ENCODE measurements at places on chromosomes 1 and 21.
A peak's percentile ranks its signal among the peaks of the same experiment; 100 is the strongest.

GRCh38 chr1:4309676-4310320 lies 344.6 kb upstream of the AJAP1 start:
- DNase-seq, result peak; percentile 32

DNA sequence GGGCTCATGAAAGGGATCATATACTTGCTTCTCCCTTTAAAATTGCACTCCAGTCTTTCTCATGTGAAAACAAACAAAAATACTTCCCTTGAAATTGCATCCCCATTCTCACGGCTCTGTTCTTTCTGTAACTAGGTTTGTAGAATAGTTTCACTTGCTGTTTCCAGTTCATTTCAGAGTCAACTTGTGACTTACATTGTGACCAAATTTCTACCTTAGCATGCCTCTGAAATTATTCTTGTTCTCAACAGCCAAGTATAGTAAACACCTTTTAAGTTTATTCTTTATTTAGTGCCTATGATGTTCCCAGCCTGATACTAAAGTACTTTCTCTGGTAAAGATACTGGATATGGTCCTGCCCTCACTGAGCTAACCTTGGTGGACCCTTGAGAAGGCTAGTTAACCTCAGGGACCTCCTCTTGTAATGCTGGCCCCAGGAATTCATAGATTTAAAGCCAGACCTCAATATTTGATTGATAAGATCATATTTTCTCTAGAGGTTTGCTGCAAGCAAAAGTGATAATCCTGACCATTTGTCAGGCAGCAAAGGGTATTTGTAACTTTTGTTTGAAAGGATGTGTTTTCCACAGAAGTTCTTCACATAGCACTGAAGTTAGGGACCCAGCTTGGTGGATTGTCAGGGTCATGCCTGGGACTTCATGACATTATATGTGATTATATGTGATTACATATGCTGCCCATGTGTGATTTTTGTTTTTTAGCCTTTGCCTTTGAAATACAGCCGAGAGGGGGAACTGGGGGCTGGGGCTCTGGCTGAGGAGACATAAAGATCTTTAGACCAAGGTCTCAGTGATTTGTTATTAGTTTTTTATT lies 29.6 kb downstream of the VANGL2 start:
- DNase-seq, result no peak

DNA sequence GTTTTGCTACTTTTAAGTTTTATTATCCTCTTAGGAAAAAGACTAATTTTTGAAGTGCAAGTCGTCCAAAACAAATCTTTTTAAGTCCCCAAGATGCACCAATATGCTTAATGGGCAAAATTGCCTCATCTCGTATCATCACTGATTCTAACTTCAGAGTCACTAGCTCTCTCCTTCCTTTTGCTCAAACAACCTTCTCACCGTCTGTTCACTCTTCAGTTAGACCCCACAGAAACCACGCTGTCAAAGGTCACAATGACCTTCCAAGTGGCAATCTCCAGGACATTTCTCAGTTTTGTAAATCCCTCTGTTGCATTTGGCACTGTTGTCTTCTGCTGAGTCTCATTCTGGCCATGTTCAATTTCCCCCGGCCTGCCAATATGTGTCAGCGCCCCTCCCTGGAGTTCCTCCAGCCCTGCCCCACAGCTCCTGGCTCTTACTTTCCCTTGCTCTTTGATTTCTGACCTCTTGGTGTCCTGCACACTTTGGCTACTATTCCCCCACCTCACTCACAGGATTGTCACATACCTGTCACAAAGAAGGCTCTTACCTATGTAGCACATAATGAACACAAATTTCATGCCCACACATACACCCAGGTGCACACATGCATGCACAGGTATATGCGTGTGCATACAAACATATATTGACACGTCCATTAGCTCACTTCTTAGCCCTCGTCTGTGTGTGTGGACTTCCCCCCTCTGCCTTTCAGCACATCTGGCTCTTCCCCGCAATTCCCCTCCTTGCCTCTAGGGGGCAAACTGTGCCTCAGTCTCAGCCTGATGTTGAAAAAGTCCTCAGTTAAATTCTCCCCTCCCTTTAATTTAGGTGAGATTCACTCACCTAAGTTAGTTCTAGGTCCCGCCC lies 354.0 kb upstream of the DUSP10 start:
- DNase-seq, result peak; percentile 52

DNA sequence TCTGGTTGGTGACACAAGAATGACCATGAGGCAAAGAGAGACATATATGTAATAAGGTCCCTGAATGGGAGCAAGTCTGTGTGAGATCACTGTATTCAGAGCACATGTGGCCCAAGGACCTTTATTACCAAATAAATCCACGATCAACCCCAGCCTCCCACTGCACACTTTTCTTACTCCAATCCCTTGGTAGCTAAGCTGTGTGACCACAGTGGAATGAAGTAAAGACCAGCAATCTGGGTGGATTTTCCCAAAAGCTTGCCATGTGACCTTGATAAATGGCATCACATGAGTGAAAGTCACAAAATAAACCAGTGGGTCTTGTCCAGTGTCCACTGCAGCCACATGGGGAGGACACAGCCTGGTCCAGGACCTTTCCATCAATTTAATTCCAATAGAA lies 36.7 kb upstream of the TLR5 start:
- DNase-seq, result no peak

GRCh38 chr1:185238447-185238846 lies 78.6 kb downstream of the IVNS1ABP start:
- no peak for DNase-seq

GRCh38 chr1:223257856-223258550 lies 106.0 kb downstream of the SUSD4 start:
- DNase-seq, result no peak

GRCh38 chr1:37495875-37496274 lies 18.7 kb downstream of the MEAF6 start:
- DNase-seq, result no peak

DNA sequence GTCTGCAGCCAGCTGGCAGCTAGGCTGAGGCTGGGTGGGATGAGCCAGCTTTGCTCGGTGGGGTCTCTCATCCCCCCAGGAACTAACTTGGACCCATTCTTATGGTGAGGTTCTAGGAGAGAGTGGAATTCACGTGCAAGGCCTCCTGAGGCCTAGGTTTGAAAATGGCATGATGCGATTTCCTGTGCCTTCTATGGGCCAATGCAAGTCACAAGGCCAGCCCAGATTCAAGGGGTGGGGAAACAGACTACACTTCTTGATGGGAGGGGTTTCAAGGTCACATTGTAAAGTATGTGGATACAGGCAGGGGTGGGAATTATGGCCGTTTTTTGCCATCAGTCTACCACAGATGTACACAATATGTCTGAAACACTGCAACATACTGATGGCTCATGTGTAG lies 48.3 kb downstream of the HTR6 start:
- no peak for DNase-seq

- DNase-seq, result no peak
These were observed 301.9 kb downstream of the NPHP4 start for GRCh38 chr1:5690291-5690690.

- DNase-seq, result no peak
These were observed 180.1 kb downstream of the EDEM3 start for GRCh38 chr1:184574588-184574987.

- no peak for DNase-seq
These were observed 209.6 kb downstream of the GPR52 start for GRCh38 chr1:174657411-174657810.

DNA sequence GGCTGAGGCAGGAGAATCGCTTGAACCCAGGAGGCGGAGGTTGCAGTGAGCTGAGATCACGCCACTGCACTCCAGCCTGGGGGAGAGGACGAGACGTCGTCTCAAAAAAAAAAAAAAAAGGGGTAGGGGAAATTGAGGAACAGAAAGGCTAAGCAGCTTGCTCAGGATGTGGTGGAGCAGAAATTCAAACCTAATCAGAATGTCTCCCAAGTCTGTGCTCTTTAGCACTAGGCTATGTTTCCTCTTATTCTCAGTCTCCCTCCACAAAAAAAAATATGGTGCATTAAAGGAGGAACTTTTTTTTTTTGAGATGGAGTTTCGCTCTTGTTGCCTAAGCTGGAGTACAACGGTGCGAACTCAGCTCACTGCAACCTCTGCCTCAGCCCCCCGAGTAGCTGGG lies 114.2 kb downstream of the SLC16A1 start:
- DNase-seq, result no peak

GRCh38 chr1:41642922-41643821 lies 158.7 kb upstream of the EDN2 start:
- no peak for DNase-seq

- no peak for DNase-seq
These were observed 2.8 kb downstream of the DNAJC8 start for GRCh38 chr1:28229996-28230395.

DNA sequence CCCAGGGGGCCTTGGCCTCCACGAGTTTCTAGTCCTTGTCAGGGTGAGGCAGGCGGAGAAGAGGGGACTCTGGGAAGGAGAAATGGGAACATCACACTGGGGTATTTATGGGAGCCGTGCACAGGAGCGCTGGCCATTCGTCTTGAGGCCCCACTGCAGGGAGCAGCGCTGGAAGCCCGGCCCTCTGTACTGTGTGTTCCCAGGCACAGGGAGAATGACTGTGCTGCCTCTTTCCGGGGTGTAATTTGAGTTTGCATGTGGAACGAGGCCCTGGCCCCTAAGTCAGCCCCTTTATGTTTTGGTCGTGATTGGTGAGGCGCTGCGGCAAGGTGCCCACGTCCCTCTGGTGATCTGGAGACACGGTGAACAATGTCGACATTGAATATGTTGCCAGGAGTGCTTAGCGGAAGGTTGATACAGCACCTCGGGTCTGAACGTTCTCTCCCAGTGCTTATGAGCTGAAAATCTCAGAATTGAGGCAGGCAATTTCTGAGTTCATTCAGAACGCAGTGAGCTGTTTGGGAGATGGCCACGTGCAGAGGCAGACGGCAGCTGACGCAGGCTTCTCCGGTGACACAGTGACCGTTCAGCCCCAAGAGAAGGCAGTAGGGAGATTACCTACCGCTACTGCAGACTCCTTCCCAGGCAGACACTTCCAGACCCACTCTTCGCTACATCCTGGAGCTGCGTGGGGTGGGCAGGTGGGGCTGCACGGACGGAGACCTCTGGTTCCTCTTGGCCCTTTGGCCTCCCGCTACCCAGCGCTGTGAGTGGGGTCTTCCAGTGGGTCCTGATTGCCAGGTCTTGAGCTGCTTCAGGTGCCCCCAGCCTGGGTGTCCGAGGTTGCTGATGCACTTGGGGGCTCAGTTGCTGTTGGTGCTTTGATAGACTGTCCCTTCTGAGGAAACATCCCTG lies 265.8 kb downstream of the CAMTA1 start:
- no peak for DNase-seq

DNA sequence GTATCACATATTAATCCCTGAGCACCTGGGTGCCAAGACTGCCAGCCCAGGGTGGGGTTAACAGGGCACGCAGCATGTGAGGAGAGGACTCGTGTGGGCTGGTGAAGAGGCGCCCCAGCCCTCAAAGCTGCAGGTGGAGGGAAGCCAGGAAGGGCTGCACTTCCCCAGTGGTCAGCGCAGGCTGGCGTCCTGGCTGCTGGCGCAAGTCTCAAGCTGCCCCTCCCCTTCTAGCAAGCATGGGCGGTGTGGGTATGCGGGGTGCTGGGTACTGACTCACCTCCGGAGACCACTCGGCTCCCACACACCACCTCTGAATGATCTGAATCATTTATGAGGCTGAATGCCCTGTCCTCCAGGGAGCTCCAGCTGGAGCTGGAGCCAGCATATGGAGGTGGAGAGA lies 44.0 kb downstream of the EIF2D start:
- DNase-seq, result no peak

- peak; percentile 15 for DNase-seq
These were observed 1.9 kb upstream of the OR13G1 start for GRCh38 chr1:247681288-247681897.

DNA sequence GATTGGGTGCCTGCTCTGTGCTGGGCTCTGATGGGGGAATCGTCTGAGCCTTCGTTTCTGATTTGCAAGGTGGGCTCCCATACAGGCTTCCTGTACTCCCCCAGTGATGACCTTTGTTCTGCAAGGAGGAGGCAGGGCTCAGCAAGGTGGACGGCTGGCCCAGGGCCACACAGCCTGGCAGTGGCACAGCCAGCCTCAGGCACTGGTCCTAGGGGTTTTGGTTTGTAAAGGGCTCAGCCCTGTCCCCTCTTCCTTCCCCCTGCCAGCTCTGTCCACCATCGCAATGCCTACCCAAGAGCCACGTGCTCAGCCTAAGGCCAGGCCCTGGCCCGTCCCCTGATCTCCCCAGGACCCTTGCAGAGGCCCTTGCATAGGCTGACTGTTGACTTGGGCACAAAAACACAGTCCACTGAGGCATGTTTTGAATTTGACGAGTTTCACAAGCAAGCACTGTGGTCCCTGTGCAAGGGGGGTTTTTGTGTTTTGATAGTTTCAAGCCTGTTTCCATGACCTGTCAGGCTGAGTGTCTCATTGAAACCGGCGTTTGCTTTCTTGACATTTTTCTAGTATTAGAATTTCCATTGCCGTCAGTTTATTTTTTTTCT lies 39.5 kb upstream of the TNFRSF1B start:
- no peak for DNase-seq

GRCh38 chr1:6528492-6528891 lies 25.8 kb downstream of the NOL9 start:
- no peak for DNase-seq

DNA sequence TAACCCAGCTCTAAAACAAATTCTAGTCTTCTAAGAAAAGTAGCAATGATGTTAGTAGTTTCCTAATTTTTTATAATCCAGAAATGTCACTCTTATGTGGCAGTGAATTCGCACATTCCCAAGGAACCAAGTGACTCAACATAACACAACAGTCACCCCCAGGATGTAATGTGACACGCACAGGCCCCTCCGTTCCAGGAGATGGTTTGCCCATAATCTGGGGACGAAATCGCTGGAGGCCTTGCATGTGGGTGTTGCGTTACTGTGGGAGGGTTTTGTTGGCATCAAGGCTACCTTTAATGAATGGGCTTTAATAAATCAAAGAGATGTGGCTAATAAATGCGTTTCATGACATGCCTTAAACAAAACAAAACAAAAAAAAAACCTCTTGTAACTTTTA lies 50.9 kb downstream of the EVA1C start:
- DNase-seq, result no peak

GRCh38 chr1:92949937-92950817 lies 11.1 kb downstream of the DIPK1A start:
- DNase-seq, result no peak

GRCh38 chr1:44500181-44501046 lies 95.4 kb downstream of the RNF220 start:
- DNase-seq, result no peak

DNA sequence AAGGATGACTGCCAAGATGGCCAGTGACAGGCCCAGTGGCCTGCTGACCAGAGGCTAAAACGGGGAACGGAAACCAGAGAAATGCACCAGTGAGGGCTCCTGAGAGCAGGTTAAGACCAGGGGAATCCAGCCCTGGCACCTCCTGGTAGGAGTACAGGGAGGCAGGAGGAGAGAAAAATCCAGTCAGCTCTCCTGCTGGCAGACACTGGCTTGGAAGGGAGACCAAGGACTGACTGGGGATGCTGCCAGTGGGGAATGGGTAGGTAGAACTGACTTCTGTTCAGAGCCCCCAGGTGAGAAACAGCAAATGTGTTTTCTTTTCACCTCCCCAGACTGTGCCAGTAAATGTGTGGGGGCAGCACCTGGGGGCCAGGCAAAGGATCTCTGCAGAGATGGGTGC lies 27.7 kb upstream of the CRNN start:
- no peak for DNase-seq

Measured in GM19239 (cell line).